ENCODE measurements at places on chromosomes 7 and 10.

DNA sequence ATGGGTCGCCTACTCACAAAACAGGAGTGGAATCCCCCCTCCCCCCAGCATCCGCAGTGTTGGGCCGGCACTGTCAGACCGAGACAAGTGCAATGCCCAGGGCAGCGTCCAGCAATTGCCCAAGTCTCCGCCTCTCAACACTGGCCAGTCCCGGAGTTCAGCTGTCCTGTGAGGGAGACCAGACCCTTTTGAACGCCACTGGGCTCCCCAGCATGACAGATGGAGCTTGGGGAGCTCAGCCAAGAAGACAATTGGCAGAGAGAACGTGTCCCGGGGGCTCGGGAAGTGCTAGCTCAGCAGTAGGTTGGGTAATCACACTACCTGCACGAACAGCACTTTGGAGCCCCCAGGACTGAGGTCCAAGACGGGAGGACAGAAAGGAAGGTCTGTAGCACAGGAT is 4.7 kb downstream of the COPS6 start:
- no peak for DNase-seq

DNA sequence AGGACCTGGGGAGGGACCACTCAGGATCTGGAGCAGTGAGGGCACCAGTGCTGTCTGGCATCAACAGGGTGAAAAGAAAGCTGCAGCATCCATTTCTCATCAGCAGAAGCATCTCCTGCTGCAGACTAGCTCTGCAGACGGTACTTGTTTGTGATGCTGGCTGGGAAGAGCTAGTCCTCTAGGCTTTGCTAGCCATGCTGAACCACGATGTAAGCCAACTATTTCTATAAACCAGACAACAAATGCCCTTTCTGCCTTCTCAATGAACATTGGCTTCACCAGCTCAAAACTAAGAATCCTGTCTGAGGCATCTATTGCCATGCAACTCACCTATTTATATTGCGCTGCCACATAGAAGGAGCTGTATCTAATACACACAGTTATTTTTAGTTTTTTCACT is 65.6 kb downstream of the CTTNBP2 start:
- no peak for DNase-seq

- DNase-seq = no peak
Observed at GRCh38 chr7:7416031-7416858, 119.4 kb downstream of the COL28A1 start.

- DNase-seq = no peak
Observed at GRCh38 chr10:96678725-96679124, 41.6 kb downstream of the PIK3AP1 start.

- no peak for DNase-seq
Observed at GRCh38 chr7:91717681-91718470, 162.6 kb downstream of the MTERF1 start.

DNA sequence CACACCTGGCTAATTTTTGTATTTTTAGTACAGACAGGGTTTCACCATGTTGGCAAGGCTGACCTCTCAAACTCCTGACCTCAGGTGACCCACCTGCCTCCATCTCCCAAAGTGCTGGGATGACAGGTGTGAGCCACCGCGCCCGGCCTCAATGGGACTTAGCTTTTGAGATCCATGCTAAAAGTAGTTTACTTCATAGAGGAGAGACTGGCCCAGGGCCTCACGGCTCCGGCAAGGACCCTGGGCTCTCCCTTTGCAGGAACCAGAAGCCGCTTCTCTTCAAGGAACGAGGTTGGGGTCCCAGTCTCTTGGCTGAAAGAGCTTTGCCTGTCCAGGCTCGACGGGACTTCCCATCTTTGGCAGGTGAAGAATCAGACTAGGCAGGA is 30.1 kb upstream of the DNAAF5 start:
- DNase-seq = no peak

GRCh38 chr7:45563401-45563800 is 10.8 kb upstream of the ADCY1 start:
- no peak for DNase-seq

DNA sequence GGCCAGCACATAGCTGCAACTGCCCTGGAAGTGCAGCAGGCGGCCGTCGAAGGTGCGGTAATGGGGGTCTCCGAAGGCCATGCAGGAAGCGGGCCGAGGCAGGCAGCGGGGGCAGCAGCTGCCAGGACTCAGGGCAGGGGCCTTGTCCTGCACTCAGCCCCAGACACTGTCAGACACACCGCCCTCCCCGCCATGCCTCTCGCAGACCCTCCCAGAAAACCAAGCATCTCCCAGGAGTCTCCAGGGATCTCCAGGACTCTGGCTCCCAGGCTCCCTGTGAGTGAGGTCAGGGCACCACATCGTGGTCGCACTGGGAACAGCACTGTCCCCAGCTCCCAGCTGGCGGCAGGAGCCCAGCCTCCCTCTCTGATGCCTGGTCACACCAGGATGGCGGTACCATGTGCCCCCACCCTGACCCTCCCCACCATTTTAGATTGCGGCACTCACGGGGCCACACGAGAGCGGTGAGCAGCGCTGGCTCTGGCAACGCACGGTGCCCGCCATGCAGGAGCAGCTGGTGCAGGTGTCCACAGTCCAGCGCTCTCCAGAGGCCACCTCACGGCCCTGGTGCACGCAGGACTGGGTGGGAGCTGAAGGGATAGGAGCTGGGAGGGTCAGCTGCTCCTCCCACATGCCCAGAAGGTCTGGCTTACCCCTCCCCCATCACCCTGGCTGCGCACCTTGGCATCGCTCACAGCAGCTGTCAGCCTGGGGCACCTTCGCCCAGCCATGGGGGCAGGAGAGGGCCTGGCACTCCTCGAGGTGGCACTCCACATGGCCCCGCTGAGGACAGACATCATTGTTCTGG is 17.5 kb downstream of the ATP6V1F start:
- peak; percentile 89 for DNase-seq

DNA sequence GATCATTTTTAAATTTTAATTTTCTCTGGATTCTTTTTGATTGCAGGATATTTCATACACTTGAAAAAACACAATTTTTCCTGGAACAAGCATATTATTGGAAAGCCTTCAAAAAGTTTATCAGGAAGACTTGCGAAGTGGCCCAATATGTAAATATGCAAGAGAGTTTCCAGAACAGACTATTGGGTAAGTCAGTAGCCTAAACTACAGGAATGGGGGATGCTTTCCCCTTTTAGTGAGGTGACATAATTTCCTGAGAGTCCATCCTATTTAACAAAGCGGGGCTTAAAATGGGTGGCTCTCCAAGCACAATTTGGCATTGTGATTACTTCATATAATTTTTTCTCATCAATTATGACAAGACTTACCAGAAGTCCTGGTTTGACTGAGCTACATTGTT is 77.9 kb downstream of the ABCA13 start:
- no peak for DNase-seq

DNA sequence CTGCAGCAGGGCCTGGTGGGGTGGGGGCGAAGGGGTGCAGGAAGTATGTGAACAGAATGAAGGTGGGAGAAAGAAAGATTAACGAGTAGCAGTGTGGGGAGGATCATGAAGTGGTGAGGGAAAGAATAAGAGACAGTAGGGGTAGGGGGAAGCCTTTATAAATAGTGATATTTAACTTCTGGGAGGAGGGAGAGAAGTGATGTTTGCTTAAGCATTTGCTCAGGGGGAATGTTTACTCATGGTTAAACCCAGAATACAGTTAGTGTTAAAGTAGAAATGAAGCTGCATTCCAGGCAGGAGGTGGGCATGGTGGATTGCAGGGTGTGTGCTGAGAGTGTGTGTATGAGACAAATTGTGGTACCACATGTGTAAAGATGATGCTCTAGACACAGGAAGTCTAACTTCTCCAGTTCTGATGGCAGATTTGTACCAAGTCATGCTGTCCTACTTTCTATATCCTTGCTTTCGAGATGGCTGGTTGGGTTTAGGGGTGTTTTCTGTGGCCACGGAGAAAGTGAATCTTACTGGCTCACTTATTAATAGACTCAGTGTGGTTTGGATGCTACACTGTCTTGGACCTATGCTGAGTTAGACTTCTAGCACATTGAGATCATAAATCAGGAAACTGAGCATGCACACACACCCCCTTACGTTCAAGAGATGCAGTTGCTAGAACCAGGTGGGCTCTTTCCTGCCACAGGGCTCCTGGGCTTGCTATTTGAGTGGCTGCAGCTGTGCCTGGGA is 10.6 kb upstream of the DNMBP start:
- no peak for DNase-seq

DNA sequence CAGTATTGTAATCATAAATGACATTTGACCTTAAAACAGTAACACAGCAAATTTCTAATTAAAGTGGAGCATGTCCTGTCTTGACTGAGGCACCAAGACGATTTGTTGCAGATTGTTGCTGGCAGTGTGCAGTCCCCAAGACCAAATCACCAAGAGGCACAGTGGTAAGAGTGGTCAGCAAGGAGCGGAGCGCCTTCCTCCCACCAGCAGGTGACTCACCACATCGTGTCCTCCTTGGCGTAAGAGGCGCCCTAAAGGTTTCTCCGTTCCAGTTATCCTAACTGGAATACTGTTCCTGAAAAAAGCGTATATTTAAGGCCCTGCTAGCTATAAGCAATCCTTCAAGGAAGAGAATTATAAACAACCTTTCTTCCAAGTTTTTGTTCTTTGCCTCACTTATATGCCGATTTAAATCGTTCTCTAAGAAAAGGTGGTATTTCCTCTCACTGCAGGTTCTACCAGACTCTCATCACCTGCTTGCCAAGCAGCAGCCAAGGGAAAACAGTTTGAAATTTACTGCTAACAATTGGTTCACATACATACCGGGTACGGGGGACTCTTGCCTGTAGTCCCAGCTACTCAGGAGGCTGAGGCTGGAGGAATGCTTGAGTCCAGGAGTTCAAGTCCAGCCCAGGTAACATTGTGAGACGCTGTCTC is 10.7 kb upstream of the REPIN1 start:
- no peak for DNase-seq

GRCh38 chr7:153320681-153321080 is 561.1 kb downstream of the ACTR3B start:
- DNase-seq = no peak

DNA sequence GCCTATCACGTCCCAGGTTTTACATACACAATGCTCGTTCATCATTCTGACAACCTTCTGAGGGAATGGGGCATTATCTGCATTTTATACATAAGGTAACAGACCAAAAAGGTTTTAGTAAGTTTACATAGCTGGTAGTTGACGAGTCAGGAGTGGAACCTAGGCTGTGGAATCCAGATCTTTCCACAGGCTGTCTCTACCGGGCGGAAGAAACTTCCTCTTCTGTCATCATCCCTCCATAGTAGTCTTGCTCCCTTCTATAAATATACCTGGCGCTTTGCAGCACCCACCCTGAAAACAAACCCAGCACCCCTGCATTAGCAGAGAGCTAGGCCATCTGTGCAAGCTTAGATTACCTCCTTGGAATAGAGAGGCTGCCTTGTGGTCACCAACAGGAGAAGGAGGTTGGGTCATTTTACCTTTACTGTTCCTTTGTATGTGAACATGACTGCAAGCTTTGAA is 1.3 kb downstream of the TSPAN13 start:
- no peak for DNase-seq

- DNase-seq = no peak
Observed at GRCh38 chr10:76071653-76072365, 640.4 kb downstream of the LRMDA start.

GRCh38 chr10:128708182-128708581 is 582.0 kb upstream of the MKI67 start:
- no peak for DNase-seq

DNA sequence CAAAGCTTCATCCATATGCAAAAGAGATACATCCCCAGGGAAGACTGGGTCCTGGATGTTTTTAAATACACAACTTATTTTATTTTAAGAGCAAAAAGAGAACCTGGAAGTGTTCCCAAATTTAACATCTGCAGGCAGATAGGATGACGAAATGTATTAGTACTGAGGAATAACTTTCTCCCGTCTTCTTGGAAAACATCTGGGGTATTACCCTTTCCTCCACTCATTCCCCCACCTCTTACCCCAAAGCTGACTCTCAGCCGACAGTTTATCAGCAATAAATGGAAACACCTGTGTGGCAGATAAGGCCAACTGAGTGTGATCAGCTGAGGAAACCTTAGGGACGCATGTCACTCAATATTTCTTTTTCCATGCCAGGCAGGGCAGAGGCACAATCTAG is 435.6 kb upstream of the NPVF start:
- no peak for DNase-seq
